Stimulated activated CD8-positive, alpha-beta memory T cell treated with anti-CD3 and anti-CD28 coated beads, Interleukin-12 subunit alpha, Interleukin-12 subunit beta, amount 100 ng/mL, for 4 hours (primary cell): ENCODE measurements at places on chromosomes 2 and 18.
A peak's percentile ranks its signal among the peaks of the same experiment; 100 is the strongest.

DNA sequence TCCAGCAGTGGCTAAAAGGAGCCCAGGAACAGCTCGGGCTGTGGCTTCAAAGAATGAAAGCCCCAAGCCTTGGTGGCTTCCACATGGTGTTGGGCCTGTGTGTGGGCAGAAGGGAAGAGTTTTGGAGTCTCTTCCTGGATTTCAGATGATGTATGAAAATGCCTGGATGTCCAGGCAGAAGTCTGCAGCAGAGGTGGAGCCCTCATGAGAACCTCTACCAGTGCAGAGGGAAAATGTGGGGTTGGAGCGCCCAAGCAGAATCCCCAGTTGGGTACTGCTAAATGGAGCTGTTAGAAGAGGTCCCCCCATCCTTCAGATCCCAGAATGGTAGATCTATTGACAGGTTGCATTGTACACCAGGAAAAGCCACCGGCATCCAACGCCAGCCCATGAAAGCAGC, 412.1 kb downstream of the TDRD15 start:
- no peak for DNase-seq

- DNase-seq = no peak
Observed at GRCh38 chr2:131646669-131647297, 119.1 kb downstream of the CCDC74A start.

- no peak for DNase-seq
Observed at GRCh38 chr2:236369661-236370062, 105.5 kb upstream of the ASB18 start.

GRCh38 chr18:21141668-21142422, 30.2 kb upstream of the ROCK1 start:
- no peak for DNase-seq

DNA sequence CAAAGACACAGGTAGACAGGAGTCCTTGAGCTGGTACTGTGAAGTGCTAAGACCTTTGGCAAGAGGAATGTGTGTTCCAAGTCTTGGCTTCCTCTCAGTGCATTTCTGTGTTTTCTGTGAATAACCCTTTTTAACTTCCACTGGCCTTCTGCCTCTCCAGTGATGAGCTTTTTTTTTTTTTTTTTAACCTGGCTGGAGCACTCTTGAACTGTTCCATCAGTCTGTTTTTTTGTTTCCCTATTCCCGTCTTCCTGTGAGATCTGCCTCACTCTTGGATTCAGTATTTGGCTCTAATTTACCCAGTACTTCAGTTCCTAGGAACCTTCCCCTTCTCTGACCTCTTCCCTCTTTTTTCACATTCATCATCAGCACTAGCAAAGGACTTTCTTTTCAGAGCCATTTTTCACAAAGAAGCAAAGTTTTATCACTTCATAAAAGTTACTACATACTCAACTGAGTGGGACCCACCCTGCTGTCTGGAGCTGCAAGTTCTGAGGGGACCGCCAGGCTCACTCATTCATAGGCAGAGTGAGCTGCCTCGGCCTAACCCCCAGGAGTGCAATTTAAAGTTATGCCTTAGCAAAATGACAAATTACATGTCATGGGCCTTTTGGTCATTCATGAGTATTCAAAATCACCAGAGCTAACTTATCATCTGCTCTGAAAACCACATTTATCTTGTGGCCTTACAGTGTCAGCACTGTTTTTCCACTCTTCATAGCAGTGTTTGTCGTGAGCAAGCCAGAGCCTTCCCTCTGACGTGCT, 126.9 kb upstream of the DAPL1 start:
- no peak for DNase-seq

- no peak for DNase-seq
Observed at GRCh38 chr18:56112013-56112749, 524.2 kb upstream of the TCF4 start.

DNA sequence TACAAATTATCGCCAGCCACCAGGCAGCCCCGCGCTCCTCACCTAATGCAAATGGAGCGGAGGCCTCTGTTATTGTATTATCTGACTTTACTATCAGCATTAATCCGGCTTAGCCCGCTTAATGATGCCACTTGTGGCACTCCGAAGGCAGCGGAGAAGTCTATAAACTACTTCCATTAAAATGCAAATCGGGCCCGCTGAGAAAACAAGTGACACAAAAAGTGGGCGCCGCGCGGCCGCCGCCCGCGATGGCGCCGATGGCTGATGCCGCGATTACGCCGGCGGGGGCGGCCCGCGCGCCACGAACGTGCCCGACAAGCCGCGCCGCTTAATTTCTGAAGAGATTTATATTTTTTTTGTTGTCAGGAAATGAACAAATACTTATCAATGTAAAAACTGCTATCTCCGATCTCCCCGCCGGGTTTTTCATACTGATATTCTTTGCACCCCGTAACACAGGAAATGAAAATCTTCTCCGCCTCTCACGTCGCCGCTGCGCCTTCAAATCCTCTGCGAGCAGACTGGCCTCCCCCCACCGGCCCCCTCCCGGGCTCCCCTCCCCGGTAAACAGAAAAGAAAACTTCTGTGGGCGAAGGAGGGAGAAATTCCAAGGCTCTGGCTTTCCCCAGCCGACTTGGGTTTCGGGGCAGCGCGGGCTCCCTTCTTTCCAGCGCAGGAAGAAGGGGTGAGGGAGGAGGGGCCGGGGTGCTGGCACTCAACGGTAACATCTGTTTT, 221.8 kb downstream of the INSIG2 start:
- DNase-seq = peak; percentile 22

DNA sequence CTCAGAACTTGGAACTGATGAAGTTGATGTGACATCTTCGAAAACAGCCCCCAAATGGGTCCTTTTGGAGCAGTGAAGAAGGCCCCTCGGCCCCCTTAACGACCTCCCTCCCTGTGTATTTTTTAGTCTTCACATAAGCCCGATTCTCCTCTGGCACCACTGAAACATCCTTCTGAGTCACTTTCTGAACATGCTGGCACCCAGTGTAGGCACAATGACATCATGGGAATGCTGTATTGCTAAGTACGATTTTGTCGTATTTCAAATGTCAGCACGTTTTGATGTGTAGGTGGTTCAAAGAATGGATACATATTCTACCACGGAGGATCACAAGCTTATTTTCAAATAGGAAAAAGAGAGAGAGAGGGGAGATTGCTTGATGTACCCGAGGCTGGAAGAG, 111.7 kb upstream of the RIOK3 start:
- no peak for DNase-seq

DNA sequence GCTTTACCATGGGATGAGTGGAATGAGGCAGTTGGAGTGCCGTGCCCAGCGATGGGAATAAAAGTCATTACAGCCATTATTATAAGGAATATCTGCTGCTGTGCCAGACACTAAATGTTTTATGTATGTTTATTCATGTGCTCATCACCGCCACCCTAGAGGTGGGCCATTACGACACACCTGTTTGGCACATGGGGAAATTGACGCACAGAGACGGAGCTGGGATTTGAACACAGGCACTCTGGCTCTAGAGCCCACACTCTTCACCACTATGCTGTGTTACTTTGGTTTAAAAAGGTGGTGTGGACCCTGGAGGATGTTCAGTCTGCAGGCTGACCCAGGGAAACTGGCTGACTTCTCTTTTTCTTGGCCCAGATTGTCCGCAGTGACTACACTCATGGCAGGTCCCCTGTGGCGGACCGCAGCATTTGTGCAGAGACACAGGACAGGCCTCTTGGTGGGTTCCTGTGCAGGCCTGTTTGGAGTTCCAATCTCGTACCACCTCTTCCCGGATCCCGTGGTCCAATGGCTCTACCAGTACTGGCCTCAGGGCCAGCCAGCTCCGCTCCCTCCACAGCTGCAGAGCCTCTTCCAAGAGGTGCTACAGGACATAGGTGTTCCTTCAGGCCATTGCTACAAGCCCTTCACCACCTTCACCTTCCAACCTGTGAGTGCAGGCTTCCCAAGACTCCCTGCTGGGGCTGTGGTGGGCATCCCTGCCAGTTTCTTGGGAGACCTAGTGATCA, 1.6 kb downstream of the TMEM177 start:
- DNase-seq = no peak

GRCh38 chr2:223865124-223865523, 27.7 kb upstream of the AP1S3 start:
- no peak for DNase-seq

GRCh38 chr2:121723316-121723715, 13.4 kb downstream of the NIFK start:
- DNase-seq = no peak

DNA sequence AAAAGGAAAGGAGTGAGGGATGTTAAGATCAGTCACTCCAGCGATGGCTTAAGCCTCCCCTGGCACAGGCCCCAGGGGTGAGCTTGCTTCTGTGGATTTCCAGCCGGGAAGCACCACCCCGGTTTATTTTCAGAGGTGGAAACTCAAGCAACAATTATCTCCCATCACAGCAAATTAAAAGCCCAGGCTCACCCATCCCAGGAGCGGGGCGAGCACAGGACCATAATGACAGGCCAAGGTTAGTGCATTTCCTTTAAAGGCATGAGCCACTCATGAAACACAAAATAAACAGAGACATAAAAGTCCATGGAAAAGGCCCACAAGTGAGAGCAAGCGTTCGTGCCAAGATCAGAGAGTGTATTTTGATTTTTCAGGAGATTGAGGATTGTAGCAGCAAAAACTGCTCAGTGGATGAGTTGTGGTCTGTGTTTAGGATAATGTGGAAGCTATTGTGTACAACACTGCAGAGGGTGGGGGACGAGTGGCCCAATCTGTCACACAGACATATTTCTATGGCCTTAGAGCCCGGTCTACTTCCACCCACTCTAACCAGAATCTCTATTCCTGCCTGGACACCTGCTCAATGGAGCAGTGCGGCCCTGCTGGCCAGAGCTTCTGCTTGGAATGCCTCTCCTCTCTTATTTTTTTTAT, 111.4 kb upstream of the CDC42EP3 start:
- no peak for DNase-seq

- DNase-seq = no peak
Observed at GRCh38 chr18:11179959-11180519, 30.7 kb upstream of the PIEZO2 start.

DNA sequence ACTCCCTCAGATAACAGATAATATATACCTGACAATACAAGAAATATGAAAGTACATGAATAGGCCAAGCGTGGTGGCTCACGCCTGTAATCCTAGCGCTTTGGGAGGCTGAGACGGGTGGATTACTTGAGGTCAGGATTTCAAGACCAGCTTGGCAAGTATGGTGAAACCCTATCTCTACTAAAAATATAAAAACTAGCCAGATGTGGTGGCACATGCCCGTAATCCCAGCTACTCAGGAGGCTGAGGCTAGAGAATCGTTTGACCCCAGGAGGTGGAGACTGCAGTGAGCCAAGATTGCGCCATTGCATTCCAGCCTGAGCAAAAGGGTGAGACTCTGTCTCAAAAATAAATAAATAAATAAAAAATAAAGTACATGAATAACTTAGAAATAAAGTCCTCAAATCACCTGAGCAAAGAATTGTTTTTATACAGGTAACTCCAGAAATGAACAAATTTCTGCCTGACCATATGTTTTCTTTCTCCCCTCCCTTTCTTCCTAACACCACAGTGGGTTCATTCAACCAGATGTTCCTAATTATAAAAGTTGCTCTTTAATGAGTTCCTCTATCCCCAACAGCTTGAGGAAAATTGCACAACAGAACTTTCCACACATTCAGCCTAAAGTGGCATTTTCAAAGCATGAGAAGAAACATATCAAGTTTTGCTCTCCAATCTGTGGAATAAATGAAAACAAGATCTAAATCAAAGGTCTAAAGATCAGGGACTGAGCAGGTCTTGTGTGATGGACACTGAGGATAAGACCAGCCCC, 33.6 kb upstream of the AP1S3 start:
- no peak for DNase-seq

DNA sequence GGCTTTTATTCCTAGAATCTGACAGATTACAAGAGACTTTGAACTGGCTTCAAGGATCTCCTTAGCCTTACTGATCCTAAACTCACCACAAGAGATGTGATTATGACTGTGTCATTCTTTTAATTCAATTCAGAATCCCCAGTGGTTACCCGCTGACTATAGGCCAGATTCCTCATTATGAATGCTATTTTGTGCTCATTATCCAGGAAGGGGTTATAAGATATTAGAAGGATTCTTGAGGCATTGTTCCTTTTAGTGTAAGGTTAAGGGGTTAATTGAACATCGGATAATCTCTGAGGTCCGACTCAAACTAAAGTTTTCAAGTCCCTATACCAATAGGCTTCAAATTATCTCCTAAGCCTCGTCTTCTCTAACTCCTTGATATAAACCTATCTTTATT, 39.4 kb upstream of the TDRD15 start:
- no peak for DNase-seq

GRCh38 chr18:8982416-8983183, 119.9 kb upstream of the NDUFV2 start:
- DNase-seq = no peak

- DNase-seq = no peak
Observed at GRCh38 chr2:53770264-53770663, 2.7 kb downstream of the CHAC2 start.

GRCh38 chr2:109429567-109430328, 184.0 kb downstream of the SEPTIN10 start:
- no peak for DNase-seq

GRCh38 chr2:177765698-177766097, 306.9 kb downstream of the PDE11A start:
- no peak for DNase-seq

- no peak for DNase-seq
Observed at GRCh38 chr2:240233885-240234502, 93.5 kb upstream of the OTOS start.

- no peak for DNase-seq
Observed at GRCh38 chr18:70246061-70246466, 40.6 kb upstream of the RTTN start.

DNA sequence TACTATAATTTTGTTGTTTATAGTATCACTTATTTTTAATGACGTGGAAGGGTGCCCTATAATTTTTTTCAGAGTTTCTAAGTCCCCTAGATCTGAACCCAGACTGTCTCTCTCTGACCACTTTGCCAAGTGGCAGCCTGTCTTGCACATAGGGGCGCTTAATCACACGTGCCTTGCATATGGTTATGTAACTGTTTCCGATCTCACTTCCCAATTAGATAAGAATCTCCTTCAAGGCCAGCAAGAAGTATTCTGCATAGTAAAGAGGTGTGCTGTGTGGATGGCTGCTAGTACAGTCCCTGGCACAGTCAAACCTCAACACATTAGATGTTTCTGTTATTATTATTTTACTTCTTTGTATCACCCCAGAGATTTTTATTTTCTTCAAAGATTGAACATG, 197.8 kb upstream of the SIX2 start:
- DNase-seq = no peak

DNA sequence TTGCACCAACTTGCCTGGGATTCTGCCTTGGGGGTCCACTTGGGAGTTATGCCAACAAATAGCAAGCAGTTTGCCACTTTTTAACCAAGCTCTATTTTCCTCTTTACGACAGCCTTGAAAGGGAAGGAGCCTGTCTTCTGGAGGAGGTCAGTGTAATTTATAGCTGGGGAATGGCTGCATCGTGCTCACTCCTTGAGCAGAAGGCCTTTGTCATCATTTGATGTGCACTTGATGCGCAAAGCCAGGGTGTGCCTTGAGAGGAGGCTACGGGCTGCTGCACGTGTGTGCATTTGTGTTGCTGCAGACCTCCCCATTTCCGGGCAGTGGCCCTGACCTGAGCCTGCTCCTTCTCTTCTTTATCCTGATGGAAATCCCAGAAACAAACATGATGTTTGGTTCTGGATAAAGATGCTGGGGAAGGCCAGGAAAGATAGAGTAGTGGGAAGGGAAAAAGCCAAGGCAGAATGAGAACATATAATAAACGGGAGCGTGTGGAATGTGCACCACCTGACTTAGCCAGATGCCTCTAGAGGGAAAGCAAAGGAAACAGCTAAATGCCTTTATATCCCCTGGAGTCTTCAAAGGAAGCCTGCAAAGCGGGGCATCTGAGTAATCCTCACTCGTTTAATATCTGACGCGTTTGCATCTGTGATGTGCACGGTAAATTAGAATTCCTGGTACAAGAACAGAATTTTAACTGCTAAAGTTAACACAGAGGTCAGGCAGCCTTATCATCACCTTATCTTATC, 68.3 kb upstream of the ZNF521 start:
- DNase-seq = no peak
